AG20443 (cell line): ENCODE measurements at places on chromosomes 16 and 17.

DNA sequence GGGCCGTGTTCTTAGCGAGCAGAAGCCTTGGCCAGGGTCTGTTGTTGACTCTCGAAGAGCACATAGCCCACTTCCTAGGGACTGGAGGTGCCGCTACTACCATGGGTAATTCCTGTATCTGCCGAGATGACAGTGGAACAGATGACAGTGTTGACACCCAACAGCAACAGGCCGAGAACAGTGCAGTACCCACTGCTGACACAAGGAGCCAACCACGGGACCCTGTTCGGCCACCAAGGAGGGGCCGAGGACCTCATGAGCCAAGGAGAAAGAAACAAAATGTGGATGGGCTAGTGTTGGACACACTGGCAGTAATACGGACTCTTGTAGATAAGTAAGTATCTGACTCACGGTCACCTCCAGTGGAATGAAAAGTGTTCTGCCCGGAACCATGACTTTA lies 18.5 kb downstream of the RSPRY1 start:
- no peak for DNase-seq

- peak; percentile 45 for DNase-seq
Observed at GRCh38 chr17:32755045-32755805, 121.7 kb downstream of the MYO1D start.

GRCh38 chr16:21620592-21620991 lies 21.2 kb downstream of the METTL9 start:
- no peak for DNase-seq

DNA sequence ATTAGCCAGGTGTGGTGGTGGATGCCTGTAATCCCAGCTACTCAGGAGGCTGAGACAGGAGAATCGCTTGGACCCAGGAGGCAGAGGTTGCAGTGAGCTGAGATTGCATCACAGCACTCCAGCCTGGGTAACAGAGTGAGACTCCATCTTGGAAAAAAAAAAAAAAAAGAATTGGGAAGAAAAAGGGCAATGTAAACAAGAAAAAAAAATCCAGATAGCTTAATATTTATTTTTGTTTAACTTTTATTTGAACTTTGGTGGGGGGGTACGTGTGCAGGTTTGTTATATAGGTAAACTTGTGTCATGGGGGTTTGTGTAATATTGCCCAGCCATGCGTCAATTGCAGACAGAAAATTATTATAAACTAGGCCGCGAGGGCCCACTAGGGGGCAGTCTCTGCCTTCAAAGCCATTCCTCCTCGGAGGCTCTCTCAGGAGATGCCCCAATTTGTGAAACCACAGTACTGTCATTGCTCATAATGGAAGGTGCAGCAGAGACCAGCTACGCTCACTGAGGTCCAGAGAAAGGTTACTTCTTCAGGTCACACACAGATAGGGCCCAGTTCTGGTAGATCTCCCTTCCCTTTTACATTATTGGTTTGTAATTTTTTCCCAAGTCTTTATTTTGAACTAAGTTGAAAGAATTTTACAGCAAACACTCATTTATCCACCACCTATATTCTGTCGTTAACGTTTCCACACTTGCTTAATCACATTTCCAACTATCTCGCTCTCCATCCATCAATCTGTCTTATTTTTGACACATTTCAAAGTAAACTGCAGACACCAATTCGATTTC lies 206.2 kb downstream of the PRKCB start:
- DNase-seq: peak; percentile 87

DNA sequence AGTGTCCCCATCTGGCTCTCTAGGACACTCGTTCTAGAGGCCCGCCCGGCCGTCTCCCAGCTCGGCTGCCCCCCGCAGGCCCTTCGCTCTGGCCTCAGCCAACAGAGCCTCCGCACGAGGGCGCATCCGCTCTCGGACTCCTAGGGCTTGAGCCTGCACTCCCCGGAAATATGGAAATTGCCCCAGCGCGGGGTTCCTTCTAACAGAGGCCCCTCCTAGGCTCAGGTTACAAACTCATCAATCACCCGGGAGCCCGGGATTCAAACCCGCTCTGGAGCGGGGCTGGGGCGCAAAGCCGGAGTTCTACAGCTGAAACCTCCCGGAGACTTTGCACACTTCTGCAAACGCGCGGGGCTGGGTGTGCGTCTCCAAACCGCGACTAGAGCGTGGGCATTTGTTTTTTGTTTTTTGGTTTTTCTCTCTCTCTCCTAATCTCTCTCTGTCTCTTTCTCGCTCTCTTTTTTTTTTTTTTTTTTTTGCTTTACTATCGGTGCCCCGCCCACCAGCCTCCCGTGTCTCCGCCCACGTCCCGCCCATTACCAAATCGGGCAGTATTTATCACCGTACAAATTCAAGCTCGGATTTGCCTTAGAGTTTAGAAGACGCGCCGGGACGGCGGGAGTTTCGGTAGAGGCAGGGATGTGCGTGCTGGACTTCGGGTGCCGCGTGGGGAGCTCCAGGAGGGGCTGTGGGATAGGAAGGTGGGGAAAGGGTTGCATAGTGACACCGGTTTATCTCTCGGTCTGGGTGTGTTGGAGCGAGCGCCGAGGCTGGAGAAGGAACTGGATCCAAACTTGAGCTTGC lies 2.4 kb upstream of the FOXL1 start:
- DNase-seq: peak; percentile 89

DNA sequence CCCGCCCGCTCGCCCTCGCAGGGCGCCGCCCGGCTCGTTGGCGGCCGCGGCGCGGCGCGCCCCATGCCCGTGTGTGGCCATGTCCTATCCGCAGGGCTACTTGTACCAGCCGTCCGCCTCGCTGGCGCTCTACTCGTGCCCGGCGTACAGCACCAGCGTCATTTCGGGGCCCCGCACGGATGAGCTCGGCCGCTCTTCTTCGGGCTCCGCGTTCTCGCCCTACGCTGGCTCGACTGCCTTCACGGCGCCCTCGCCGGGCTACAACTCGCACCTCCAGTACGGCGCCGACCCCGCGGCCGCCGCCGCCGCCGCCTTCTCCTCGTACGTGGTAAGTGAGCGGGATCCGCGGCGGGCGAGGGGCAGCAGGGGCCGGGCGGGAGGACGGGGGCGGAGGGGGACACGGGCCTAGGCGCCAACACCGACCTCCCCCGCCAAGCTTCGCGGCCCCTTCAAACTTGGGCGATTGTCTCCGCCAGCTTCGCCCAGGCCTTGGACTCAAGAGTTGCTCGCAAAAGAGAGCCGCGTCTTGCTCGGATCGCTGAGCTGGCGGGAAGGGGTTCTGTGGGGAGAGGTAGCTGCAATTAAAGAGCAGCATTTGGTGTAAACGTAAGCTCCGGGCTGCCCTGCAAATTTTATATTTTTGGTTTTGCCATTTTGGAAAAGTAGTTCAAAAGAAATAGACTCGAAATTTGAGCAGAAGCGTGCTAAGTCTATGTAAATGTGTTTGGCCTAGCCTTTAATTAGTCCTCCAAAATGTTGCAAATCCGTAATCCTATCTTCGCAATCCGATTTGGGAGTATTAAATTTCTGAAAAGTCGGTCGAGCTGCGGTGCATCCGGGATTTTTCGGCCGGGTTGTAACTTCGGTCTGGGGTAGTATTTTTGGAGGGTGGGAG lies 702 bp downstream of the IRX5 start:
- no peak for DNase-seq

GRCh38 chr17:40480501-40481003 lies 20.9 kb downstream of the TNS4 start:
- DNase-seq: peak; percentile 75

- DNase-seq: no peak
Observed at GRCh38 chr16:57360321-57360935, 1.8 kb downstream of the CCL22 start.

- DNase-seq: no peak
Observed at GRCh38 chr16:87507351-87508069, 14.7 kb upstream of the ZCCHC14 start.

GRCh38 chr16:9256196-9256595 lies 164.8 kb downstream of the HAPSTR1 start:
- no peak for DNase-seq

- DNase-seq: no peak
Observed at GRCh38 chr16:67893743-67894399, 817 bp downstream of the PSKH1 start.

DNA sequence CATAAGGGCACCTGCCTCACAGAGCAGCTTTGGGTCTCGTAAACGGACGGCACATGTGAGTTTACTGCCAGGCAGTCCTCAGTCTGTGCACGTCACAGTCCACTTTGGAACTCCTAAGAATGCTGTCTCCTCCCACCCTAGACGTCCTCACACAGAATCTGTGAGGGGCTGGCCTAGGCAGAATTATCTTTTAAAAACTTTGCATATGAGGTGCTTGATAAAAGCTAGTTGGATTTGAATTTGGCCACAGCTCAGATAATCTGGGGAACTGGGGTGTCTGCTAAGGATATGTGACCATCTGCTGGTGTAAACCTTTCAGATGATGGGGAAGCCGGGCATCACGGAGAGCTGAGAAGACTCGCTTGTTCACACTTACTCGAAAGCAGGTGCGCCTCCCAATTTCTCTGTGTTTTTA lies 64.4 kb downstream of the METRNL start:
- DNase-seq: no peak

GRCh38 chr17:27343977-27344607 lies 50.2 kb downstream of the WSB1 start:
- DNase-seq: no peak

- DNase-seq: no peak
Observed at GRCh38 chr16:9340526-9341256, 249.2 kb downstream of the HAPSTR1 start.

GRCh38 chr16:86099326-86099725 lies 200.4 kb downstream of the IRF8 start:
- DNase-seq: no peak

GRCh38 chr17:42313389-42313772 lies 25.1 kb downstream of the STAT5A start:
- DNase-seq: no peak

DNA sequence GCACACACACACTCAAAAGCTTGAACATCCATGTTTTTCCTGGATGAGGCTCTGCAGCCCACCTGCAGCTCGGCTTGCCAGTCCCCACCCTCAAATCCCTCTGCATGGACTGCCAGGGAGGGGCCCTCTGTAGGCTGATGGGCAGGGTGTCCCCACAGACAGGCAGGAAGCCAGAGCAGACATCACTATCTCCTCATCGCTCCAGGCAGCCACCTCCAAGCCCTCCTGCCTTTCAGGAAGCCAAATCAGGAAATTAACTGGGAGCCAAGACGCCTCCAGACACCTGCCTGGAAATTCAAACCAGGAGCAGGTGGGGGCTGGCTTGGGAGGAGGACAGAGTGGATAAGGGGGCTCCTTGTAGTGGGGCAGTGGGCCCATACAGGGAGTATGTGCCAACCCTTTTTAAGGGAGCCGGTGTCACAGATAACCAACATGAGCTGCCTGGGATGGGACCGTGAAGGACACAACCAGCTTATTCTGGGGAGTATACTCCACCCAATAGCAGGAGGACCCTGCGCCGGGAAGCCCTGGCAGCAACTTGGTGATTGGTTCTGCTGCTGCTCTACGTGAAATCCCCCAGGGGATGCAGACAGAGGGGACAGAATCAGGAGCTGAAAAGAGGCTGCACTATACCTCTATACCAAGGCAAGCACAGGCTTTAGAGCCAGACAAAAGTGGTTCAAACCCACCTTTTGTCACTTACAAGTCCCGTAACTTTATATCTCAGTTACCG lies 139.1 kb downstream of the CCT6B start:
- DNase-seq: no peak

DNA sequence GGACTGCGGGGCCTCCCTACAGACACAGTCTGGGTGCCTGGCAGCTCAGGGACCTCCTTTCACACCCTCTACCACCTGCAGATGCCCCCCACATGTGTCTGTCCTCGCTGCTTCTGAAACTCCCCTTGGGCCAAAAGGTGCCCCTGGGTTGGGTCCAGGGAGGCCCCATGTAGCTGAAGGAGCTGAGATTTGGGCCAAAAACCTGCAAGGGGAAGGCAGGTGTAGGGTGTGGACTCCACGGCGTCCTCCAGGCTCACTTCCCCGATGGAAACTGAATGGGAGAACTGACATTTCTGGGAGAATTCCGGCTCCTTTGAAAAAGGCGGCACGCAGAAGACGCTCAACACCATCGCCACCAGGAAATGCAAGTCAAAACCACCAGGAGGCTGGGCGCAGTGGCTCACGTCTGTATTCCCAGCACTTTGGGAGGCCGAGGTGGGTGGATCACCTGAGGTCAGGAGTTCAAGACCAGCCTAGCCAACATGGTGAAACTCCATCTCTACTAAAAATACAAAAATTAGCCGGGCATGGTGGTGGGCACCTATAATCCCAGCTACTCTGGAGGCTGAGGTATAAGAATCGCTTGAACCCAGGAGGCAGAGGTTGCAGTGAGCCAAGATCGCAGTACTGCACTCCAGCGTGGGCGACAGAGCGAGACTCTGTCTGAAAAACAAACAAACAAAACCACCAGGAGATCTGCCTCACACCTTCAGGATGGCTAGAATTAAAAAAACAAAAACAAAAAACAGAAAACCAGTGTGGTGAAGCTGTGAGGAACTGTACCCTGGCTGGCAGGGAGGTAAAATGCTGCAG lies 13.2 kb upstream of the BAIAP2 start:
- DNase-seq: no peak

GRCh38 chr16:73432850-73433730 lies 385.2 kb upstream of the ZFHX3 start:
- no peak for DNase-seq

DNA sequence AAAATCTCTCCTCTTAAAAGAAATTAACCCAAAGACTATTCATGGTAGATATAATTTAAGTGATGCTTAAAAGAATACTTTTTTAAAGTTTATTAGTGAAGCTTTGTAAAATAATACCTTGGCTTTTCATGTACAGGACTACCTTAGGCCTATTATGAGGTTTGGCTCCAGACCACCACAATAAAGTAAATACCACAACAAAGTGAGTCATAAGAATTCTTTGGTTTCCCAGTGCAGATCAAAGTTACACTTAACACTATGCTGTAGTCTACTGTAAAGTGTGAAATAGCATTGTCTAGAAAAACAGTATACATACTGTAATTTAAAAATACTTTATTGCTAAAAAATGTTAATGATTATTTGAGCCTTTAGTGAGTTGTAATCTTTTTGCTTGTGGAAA lies 31.7 kb downstream of the CLTC start:
- no peak for DNase-seq

DNA sequence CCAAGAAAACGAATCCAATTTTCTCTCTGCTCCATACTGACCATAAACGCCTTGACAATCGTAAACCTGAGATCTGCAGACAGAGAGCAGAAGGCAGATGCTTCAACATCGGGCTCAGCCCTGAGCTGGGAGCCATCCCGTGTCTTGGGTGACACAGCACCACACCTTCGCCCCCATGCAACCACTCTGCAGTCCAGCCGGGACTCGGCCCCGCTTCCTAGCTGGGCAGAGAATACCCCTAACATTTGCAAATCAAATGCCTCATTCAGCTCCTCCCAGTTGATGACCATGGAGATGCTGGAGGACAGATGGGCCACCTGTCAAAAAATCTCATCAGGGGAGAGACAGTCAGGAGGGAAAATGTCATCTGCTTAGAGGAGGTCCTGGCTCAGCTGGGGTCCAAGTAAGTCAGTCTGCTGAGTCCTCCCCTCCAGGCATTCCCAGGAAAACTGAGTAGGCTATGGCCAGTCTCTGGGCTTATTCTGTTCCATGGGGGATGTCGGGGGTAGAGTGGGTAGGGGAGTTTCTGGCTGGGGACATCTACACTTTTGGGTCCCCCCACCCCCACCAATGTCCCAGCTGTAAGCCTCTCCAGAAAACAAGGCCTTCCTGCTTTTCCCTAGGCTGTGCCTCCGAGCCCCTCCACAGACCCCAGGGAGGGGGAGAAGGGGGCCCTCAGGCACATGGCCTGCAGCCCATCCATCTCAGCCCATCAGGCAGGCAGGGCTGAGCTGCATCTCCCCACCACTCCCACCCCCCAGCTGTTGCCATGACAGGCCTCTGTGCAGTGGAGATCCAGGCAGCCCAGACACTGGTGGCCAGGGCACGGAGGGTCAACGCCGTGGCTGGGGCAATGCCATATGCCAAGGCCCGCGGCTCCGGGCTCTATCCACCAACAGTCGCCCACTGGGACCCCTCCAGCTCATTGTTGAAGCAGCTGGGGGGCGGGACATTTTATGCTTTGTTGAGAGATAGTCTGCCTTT lies 158.6 kb downstream of the AXIN2 start:
- no peak for DNase-seq
